ENCODE measurements at places on chromosomes 6 and 20.

DNA sequence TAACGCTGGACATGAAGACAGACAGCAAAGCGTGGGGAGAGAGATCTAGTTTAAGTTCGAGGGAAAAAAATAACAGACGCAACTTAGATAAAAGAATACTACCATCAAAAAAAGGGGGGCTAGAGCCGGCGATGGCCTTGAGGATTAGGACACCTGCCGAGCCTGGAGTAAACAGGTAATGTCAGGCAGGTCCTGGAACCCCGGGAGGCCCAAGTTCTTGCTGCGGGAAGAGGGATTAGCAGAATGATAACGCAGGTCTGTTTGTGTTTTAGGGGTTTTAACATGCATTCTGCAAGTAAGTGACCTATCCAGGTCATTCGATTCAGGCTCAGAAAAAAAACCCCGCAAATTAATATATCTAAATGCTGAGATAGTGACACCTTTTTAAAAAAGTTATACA lies 754 bp upstream of the TMEM170B start:
- no peak for DNase-seq

DNA sequence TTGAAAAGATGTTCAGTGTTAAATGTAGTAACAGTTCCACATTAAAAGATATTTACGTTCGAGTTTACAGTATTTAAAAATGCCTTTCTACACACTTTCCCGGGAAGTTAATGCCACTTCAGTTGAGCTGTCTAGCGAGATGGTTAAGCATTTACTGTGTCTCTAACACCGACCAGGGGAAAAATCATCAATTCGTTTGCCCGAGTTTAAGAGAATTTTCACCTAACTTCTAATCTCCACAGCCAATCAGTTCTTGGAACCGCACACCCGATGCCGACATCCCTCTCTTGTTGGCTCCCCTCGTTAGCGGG lies 58.2 kb downstream of the FAM217A start:
- DNase-seq, result no peak

- no peak for DNase-seq
These were observed 224.2 kb downstream of the ARHGAP18 start for GRCh38 chr6:129485746-129486145.

DNA sequence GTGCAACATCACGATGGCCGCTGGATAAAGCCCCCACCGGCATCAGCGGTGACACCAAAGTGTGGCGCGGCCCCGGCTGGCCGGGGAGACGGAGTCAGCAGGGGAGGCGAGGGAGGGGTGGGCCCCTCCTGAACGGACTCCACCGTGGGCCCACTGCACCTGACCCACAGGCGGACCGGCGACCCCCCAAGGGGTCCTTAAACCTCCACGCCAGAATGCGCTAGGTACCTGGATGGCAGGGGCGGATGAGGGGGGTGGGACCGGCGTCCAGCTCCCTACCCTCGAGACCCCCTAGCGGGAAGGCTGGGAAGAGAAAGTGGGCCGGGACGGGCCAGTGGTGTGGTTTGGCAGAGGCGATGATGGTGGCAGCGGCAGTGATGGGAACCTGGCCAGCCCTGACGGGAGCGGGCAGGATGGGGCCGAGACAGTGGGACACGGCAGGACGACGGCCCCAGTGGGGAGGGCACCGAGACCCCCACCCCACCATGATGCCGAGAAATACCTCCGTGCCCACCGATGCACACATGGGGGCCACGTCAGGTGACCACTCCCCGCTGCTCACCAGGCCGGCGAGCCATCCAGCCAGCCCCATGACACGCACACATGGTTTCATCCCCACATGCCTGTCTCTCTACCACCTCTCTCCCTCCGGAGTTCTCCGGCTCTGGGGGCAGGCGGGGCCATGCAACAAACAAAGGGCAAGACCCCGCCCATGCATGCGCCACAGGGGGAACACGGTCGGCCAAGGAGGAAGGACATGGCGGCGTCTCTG lies 771.9 kb upstream of the DEFB115 start:
- DNase-seq, result no peak

GRCh38 chr6:144327081-144327480 lies 41.9 kb downstream of the UTRN start:
- no peak for DNase-seq

DNA sequence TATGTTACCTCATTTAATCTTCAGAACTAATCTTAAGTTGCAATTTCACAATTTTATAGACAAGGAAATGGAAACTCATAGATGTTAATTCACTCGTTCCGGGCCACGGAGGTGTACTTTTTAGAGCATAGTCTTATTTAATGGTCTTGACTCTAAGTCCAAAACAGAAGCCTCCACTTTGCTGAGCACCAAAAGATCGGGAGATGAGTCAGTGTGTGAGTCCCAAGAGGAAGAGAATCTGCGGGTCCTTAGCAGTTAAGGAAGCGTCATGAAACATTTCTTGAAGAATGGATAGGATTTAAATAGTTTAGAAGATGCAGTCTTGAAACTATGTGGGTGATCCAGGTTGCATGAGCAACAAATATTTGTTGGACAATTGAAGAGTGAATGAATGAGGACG lies 231.8 kb upstream of the QKI start:
- no peak for DNase-seq

- DNase-seq, result no peak
These were observed 955.0 kb upstream of the FLRT3 start for GRCh38 chr20:15292405-15292804.

GRCh38 chr6:169237496-169238134 lies 16.0 kb downstream of the THBS2 start:
- no peak for DNase-seq

DNA sequence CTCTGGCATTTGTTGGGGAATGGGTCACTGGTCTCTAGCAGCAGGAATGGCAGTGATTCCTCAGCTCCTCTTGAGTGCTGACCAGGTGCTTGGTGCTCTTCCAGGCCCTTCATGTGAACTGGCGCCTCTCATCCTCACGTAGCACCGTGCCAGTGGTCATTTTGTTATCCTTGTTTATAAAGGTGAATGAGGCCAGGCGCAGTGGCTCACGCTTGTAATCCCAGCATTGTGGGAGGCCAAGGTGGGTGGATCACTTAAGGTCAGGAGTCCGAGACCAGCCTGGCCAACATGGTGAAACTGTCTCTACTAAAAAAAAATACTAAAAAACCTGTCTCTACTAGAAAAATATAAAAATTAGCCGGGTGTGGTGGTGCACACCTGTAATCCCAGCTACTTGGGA lies 301.3 kb downstream of the QKI start:
- DNase-seq, result no peak

- DNase-seq, result no peak
These were observed 73.7 kb downstream of the PRND start for GRCh38 chr20:4795394-4795793.

- DNase-seq, result no peak
These were observed 9.9 kb upstream of the MMP9 start for GRCh38 chr20:45998761-45999160.

DNA sequence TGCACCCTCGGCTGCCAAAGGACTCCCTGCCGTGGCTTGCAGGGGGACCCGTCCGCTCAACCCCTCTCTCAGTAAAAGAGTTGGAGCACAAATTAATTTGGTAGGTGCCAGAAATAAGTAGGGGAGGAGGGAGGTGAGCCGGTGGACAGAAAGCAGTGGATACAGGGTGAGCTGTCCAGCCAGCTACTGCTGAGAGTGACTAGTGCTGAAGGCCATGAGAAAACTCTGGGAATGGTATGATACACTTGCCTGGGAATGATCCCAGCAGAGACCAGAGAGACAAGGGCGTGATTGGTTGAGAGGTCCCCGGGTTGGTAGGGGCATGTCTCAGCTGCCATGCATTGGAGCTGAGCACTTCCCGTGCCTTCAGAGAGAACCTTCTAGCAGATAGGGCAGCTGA lies 15.7 kb downstream of the FOXQ1 start:
- no peak for DNase-seq

DNA sequence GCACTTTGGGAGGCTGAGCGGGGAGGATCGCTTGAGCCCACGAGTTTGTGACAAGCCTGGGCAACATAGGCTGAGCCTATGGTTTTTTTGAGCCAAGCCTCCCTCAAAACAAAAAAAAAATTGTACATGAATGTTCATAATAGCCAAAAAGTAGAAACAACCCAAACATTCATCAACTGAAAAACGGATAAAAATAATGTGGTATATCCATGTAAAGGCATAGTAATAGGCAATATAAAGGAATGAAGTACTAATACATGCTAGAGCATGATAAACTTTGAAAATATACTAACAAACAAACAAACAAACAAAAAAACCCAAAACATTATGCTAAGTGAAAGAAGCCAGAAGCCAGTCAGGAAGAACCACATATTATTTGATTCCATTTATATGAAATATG lies 35.3 kb downstream of the KIAA0319 start:
- DNase-seq, result no peak

DNA sequence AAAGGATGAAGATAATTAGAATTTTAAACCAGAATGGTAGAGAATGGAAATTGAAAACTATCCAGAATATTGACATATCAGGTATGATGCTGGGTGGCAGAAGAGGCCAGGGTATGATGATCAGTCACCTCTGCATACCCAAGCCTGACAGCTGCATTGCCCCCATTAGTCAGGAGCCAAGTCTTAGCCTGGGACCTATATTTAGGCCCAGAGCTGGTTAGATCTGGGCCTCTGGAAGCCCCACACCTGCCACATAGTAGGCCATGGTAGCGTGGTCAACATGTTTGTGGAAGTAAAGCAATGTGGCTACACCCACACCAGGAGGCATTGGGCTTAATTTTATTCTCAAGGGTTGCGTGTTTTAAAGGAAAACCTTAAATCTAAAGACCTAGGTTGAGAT lies 32.1 kb upstream of the CALHM6 start:
- no peak for DNase-seq

GRCh38 chr6:170011204-170012036 lies 260.0 kb downstream of the ERMARD start:
- DNase-seq, result no peak

- DNase-seq, result no peak
These were observed 97.6 kb upstream of the STMND1 start for GRCh38 chr6:17004269-17004668.

- DNase-seq, result no peak
These were observed 56.7 kb downstream of the IYD start for GRCh38 chr6:150425508-150425907.

GRCh38 chr6:71513036-71513435 lies 224.4 kb downstream of the OGFRL1 start:
- no peak for DNase-seq

DNA sequence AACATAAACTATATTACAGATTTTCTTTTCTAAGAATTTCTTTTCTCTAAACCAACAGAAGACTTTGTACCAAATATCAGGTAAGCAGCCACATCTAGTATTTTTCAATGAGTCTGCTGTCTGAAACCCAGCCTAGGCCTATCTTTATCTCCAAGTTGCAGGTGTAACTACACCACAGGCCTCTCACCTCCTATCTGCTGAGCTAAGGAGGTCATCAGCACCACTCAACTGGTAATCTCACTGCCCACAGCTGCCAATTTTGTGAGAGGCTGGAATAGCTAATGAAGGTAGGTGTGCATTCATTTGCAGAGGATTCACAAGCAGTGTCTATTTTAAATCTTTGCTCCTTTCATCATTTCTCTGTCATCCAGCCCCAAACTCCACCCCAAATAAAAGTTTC lies 584.8 kb downstream of the HDGFL1 start:
- DNase-seq, result no peak

DNA sequence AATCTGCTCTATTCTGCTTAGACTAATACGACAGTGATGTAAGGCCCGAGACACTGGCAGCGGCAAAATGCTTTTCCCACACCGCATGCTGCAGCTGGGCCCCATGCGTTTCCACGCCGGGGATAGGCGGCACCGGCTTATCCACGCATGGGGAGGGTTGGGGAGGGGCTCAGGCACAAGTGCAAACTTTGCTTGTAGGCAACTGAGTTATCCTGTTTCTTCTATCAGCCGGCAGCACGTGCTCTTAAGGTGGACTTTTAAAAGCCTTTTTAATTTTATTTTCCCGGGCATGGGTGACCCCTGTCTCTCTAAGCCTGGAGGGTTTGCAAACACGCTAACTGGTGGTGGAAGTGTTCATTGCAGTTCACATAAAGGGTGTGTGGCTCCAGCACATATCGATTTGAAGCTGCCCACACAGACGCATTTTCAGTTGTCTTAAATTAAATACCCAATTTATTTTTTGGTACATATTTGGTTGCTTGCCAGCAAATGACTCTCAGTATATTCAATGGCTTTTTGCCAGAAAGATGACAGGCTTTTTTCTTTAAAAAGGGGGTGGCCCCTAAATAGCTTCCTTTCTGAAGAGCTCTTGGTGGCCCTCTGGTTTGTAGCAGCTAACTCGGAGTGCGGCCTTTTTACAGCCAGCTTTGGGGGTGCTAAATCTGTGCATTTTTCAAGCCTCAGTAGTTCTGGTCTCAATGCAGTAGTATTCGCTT lies 561.8 kb upstream of the AGPAT4 start:
- DNase-seq, result no peak

GRCh38 chr20:20130399-20130798 lies 78.1 kb downstream of the CFAP61 start:
- no peak for DNase-seq

DNA sequence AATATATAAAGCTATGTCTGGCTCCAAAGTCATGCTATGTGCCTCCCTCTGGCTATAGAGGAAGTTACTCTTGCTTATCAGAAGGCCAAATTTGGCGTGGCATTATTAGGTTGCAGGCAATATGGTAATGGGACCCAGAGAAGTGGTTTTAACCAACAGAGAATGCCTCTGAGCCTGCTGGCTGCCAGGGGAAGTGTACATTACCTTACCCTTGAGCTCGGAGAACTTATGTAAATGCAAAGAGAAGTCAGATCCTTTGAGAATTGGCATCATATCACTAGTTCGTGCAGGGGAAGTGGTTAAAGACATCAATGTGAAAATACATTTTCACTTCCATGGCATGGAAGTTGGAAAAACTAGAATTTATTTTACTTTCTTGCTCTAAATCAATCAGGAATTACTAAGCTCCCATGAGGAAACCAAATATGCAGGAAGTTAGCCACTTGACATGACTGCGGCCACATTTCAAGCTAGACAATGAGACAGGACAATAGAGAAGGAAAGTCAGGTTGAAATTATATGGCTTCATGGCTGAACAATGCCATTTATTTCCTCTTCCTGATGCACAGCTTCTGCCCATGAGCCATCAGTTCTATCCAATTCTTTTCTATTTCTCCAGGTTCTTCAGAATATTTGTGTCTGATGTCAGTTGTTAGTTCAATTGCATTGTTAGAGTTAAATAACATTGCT lies 134.0 kb upstream of the PHACTR1 start:
- no peak for DNase-seq

- no peak for DNase-seq
These were observed 18.3 kb downstream of the SLC16A10 start for GRCh38 chr6:111105578-111105977.

- DNase-seq, result no peak
These were observed at the start of gene CALHM6 for GRCh38 chr6:116461331-116461931. Gene CALHM6 (plus strand): TSS chr6:116461375. CDS start chr6:116461930, 555 bp downstream.

DNA sequence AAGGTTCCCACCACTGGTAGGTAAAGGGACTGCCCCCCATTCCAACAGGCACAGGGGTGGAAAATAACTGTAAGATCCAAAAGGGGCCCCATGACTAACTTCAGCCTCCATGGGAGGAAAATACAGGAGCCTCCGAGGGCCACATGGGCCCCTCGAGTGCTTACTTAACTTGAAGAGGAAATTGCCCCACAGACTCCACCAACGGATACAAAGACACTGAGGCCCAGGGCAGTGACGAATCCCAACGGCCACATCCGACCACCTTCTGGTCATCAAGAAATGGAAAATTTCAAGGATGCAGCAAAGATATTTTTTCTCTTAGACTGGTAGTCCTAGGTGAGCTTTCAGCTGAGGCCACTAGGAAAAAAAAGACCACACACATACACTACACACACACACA lies 116.0 kb upstream of the MRPS10 start:
- DNase-seq, result no peak

- DNase-seq, result no peak
These were observed 44.8 kb downstream of the INSM1 start for GRCh38 chr20:20412750-20413149.
